Naive thymus-derived CD4-positive, alpha-beta T cell (primary cell): ENCODE measurements at places on chromosomes 1 and 21. TPM values are rescaled to one million over a fixed set of nuclear protein-coding genes. Genes with fewer than 3 reads are reported as not detected.

OVAAL gene
- not detected in 2 replicates for total RNA-seq

CCSAP gene
- total RNA-seq, result 13.9 TPM

MRPS21 gene
- total RNA-seq, result 47.9 TPM

PTPN7 gene
- 97.0 TPM for total RNA-seq

IL19 gene
- not detected for total RNA-seq

LRRIQ3 gene
- 0.32 TPM for total RNA-seq

GRCh38 chr1:9195651-9196050 lies 38.9 kb upstream of the H6PD start:
- DNase-seq, result no peak

- DNase-seq, result no peak
These were observed 2.8 kb upstream of the SRRM1 start for GRCh38 chr1:24640288-24640687.

DNA sequence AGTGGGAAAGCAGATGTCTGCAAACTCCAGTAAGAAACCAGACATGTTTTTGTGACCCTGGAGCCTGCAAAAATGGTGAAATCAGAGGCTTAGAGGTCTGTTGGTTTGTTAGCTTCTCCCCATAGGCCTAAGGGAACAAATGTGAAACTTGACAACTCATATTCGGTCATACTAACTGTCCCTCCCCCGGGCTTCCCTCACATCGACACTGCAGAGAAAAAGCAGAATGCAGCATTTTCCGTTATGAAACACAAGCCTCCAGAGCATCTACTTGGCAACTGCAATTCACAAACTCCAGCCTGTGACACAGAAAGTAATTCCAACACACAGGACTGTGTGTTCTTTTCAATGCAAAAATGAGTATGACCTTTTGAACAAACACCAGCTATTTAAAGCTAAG lies 3.7 kb downstream of the KCNA2 start:
- no peak for DNase-seq

GRCh38 chr1:206930210-206930798 lies 8.6 kb upstream of the FCMR start:
- no peak for DNase-seq

GRCh38 chr1:108119500-108119899 lies 80.6 kb downstream of the SLC25A24 start:
- DNase-seq, result no peak

GRCh38 chr21:43298546-43299440 lies 128.1 kb downstream of the SIK1 start:
- no peak for DNase-seq

DNA sequence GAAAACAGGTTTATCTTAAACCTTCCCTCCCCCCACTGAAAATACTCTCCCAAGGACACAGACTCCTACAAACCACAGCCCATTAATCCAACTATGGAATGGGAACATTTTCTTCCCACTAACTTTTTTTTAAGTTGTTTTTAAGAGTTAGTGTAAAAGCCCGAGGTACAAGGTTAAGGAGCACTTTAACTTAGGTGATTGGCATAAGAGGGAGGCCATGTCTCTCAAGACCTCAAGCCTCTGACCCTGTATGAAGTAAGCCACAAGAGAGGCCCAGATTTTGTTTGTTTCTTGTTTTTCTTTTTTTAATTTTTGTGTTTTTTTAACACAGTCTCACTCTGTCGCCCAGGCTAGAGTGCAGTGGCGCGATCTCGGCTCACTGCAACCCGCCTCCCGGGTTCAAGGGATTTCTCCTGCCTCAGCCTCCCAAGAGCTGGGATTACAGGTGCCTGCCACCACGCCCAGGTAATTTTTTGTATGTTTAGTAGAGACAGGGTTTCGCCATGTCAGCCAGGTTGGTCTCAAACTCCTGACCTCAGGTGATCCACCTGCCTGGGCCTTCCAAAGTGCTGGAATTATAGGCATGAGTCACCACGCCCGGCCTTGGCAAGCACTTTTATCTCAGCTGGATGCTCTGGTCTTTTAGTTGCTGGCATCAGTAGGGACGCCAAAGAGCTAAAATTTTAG lies 14.4 kb downstream of the ARMH1 start:
- no peak for DNase-seq

GRCh38 chr1:188386161-188386560 lies 1557.4 kb downstream of the PLA2G4A start:
- no peak for DNase-seq

DNA sequence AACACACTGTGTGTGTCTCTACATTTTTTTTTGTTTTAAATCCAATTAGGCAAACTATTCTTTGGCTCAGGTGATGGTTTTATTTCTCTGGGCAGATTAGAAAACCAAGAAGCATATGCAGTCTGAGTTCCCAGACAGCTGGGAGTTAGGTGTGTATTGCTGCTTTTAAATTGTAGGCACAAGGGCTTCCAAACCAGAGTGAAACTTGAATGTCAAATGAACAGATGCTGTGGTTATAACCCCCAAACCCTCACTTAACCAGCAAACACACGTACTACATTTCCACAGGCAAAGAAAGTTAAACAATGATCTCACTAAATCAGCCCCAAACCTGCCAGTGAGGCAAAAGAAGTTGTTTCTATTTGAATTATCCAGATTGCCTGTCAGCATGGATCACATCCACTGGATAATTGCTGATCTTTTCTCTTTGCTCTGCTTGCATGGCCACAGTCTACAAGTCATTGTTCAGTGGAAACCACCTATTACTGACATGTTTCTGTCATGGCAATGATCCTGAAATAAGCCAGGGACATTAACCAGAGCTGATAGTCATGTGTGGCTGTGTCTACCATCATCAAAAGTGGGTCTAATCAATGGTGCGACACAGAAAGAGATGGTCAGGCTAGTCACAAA lies 576.5 kb upstream of the PLXNA2 start:
- DNase-seq, result no peak

DNA sequence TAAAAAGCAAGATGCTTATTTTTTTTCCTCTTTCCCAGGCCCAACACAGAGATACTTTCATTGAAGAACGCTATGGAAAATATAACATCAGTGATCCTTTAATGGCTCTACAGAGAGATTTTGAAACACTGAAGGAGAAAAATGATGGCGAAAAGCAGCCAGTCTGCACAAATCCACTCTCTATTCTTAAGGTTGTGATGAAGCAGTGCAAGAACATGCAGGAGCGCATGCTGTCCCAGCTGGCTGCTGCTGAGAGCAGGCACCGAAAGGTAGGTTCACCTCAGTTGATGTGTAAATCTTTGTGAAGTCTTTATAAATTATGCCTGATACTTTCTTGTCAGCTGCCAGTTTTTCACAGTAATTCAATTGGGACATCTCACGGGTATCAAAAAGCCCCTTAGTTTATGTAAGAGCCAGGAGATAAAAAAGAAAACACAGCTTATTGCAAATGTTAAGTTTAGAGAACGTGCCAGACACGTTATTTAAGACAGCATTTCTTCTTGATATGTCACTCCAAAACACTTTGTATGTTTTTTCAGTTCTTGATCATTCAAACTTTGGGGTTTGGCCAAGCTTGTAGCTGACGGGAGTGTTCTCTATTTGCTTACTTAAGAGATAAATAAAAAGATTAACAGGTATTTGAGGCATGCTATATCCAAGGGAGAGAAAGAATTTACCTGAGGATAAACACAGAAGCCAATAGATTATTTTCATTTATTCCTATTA lies 53.1 kb downstream of the CTTNBP2NL start:
- DNase-seq, result no peak

DNA sequence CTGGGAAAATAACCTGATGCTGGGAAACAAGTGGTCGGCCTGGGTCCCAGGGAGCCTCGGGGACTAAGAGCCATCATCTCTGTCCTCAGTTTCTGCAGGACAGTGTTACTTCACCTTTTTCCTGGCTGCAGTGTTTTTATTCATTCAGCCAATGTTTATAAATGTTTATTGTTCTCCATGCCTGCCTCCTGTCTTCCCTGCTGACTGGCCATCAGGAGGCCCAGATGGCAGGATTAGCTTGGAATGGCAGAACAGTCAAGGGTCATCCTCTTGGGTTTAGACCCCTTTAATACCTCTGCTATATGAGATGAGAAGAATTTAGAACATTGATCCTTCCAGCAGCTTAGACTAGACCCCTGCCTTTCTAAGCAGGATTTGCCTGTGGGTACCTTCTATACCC lies 13.3 kb downstream of the MAPKAPK2 start:
- DNase-seq, result no peak

DNA sequence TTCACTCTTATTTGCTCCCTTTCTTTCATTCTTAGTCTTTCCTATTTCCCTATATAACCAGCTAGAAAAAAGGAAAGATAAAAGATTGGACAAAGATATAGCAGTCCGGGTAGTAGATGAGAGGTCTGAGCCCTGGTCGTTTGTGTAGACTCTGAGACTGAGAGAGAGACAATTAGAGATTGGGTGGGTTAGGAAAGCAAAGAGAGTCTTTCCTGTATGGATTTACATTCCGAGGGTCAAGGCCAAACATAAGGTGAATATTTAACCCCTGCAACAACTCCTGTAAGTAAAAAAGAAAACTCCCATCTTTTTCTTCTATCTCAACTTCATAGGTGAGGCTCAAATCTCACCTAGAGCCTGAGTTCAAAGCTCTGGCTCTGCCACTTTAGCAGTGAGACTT lies 218.0 kb upstream of the FGGY start:
- no peak for DNase-seq
